ENCODE measurements at places on chromosomes 11 and 22.
A peak's percentile ranks its signal among the peaks of the same experiment; 100 is the strongest.

GRCh38 chr11:57256119-57256518 lies 19.1 kb upstream of the APLNR start:
- no peak for DNase-seq

DNA sequence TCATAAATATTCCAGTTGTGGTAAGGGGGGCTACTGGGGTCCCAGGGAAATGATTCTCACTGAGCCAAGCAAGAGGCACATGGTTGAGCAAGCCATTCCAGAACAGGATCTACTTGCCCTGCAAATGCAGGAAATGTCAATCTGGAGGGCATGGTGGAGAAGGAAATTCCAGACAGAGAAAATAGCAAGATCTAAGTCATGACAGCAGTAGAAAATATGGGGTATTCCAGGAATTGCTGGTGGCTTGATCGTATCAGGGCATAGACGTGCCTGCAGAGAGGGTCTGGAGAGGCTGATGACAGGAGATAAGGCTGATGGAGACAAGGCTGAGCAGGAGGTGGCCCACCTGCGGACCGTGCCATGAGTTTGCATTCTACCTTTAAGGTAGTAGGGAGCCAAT lies 566.3 kb upstream of the CADM1 start:
- DNase-seq: no peak

DNA sequence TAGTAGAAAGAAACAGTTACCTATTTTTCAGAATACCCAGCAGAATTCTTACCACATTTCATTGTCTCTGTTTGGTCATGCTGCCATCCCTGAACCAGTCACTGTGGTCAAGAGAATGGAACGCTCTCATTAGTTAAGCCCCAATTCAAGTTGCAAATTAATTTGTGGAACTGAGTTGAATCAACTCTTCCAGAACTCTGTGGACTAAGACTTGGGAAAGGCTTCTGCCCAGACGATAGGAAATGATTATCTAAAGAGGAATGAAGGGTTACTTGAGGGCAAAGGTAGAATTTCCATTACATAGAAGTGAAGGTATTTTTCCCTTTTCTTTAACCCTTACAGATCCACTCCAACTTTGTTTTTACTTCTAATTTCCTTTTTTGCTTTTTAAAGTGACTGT lies 286.4 kb downstream of the DYNC2H1 start:
- DNase-seq: no peak

DNA sequence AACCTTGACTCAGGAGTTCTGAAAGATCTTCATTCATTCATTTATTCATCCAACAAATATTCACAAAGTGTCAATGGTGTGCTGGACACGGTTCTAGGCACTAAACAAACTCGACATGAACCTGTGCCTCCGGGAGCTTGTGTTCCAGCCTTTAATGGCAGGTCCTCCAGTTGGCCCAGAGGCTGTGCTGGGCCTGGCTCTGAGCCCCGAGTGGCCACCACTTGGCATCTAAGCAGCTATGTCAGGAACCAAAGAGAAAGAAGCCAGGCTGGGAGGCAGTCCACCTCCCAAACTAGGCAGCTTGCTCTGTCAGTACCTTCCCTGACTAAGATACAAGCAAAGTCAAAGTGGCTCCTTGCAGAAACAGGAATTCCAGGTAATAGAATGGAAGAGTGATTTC lies 233.6 kb downstream of the BUD13 start:
- no peak for DNase-seq

- no peak for DNase-seq
Observed at GRCh38 chr11:77611921-77612320, 22.2 kb downstream of the AQP11 start.

GRCh38 chr11:66080055-66080817 lies 10.2 kb downstream of the PACS1 start:
- DNase-seq: peak; percentile 65

DNA sequence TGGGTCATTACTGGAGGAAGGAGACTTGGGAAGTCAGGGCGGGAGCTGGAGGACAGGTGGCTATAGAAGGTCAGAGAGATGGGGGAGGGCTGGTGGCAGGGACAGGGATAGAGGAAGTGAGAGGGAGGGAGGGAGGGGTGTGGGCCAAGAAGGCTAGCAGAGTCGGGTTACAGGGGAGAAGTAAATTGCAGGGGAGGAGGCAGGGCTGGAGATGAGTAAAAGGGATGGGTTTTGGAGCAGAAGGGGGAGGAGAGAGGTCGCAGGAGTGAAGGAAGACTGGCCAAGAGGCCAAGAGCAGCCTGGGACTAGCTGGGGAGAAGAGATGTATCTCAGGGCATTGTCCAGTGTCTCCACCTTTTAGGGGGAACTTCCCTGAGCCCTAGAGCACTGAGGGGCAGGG lies 33.0 kb downstream of the LRRC10B start:
- no peak for DNase-seq

DNA sequence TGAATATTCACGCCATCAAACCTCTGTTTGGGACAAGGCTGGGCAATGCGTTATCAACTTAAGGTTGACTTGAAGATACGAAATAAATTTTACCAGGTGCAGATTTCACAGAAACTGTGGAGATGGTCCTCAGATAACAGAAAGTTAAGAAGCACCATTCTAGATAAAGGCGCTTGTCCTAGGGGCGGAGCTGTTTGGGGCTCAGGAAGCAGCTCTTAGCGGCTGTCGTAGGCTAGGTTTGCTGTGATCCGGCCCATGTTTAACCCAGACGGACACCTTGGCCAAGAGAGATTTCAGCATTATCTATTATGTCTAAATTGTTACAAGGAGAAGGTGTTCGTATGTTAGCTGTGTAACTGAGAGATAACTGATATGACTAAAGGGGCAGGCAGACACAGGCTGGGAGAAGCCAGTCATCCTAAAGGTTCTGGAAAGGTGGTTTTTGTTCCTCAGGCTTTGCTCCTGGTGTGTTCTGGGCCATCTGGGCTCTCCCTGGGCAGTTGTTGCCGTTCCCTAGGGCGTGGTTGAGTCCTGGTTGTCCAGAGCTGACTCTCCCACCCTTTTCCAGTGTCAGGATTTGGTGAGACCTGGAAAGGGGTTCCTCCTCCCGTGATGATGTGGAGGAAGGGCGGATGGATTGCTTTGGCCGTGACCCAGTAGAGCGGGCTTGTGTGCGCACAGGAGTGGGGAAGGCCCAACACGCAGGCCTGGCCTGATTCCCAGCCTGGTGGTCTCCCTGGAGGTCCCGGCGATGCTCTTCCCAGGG lies 25.8 kb downstream of the TPCN2 start:
- DNase-seq: no peak

DNA sequence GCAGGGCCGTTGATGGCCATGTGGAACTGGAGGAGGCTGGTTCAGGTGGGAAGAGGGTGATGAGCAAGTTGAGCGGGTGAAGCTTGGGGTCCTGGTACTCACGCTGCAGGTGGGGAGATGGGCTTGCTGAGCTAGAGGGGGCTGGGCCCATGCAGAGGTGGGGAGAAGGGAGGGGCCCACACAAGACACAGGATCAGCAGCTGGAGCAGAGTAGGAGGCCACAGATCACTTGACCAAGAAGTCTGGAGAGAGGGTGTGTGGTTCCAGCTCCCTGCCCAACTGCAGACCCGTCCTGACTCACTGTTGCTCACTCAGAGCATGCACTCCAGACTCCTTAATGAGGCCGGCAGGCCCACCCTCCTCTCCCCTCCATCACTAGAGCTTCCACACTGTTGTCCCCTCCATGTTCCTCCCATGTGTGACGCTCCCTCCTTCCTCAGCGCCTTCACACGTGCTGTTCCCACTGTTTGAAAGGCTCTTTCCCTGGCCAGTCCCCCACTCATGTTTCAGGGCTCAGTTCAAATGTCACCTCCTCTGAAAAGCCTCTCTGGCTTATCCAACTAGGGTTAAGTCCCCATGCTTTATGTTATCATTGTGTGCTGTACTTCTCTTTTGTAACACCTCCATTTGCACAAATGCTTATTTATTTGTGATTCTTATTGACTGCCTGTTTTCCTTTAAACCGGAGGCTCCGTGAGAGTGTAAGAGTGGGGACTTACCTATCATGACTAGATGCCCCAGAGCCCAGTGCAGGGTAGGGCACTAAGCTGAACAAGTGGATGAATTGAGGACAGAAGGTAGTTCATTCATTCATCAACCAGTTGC lies 2.3 kb downstream of the CCDC86 start:
- DNase-seq: no peak

DNA sequence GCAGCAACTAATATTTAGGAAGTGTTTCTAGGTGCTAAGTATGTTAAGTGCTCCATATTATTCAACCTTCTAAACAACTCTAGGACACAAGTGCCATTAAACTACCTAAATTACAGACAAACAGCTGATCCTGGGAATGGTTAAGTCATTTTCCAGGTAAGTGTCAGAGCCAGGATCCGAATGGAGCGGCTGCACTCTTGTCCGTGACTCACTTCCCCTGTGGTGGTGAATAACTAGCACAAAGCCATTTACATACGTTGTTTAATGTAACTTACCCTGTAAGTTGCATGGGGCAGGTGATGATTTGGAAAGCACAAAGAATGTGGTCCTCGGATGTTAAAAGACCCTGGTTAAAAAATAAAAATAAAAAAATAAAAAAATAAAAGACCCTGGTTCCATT lies 8.8 kb upstream of the PRG2 start:
- no peak for DNase-seq

- DNase-seq: no peak
Observed at GRCh38 chr11:127790592-127790991, 790.0 kb upstream of the KIRREL3 start.

- no peak for DNase-seq
Observed at GRCh38 chr11:47383071-47383470, 4.7 kb upstream of the SPI1 start.

DNA sequence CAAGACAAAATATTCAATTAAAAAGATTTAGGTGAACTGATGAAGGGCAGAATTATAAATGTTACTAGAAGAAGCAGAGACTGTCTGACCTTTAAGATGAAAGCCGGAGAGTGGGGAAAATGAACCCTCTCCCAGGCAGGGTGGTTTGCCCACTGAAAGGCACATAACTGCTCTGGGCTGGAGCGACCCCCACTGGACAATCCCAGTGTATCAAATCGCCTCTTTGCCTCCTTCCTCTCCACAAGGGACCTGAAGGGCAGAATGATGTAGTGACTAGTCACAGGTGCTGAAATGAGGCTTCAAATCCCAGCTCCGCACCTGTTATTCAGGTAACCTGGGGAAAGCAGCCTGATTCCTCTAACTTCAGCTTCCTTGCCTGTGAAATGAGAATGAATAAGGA lies 69.0 kb downstream of the EFCAB6 start:
- no peak for DNase-seq

- no peak for DNase-seq
Observed at GRCh38 chr11:22800482-22800881, 29.1 kb downstream of the SVIP start.

DNA sequence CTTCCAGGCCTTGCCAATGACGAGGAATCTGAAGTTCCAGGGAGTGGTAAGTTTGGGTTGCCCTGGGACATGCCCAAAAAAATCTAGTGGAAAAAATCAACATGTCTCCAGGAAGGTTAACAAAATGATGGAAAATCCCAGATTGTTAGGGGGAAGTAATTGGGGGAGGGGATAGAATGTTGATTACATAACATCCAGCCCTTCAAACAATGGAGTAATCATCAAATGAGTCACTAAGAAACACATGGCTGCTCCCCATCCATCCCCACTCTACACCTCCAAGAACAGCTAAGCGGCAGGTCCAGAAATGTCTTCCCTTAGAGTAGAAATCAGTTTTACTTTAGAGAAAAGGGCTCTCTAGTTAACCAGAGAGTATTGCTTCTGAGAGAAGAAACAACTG lies 94.9 kb downstream of the ETS1 start:
- no peak for DNase-seq

DNA sequence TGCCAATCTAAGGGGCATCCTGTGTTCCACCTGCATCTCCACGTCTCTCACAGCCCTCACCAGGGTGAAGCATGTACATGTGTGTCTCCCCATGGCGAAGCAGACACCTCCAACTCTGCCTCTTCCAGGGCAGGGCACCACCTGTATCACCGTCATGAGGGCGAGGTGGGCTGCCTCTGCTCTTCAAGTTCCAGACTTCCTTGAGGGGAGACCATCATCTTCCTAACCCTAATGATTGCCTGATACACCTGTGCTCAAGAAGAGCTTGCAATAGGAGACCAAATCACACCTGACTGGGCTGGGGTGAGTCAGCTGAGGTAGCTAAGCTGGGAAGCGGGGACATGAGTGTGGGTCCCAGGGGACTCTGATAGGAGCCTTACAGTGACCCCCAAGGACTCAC lies 43.7 kb downstream of the GAB4 start:
- DNase-seq: no peak

Measured in activated CD4-positive, alpha-beta T cell treated with anti-CD3 and anti-CD28 coated beads, Interleukin-2, amount 50 U/mL, for 24 hours (primary cell).